Trophoblast cell (in vitro differentiated cells and primary cell): ENCODE measurements at places on chromosomes 6 and 20.

- H3K4me1 ChIP-seq: peaks cover 5% of the 10 kb centered on the region
- H3K4me3 ChIP-seq: no peak overlapping the region
- H3K27ac ChIP-seq: no peak overlapping the region
- peaks cover 29% of the 10 kb centered on the region for H3K36me3 ChIP-seq
Measured at GRCh38 chr20:62049342-62050165, 16.1 kb downstream of the TAF4 start.

DNA sequence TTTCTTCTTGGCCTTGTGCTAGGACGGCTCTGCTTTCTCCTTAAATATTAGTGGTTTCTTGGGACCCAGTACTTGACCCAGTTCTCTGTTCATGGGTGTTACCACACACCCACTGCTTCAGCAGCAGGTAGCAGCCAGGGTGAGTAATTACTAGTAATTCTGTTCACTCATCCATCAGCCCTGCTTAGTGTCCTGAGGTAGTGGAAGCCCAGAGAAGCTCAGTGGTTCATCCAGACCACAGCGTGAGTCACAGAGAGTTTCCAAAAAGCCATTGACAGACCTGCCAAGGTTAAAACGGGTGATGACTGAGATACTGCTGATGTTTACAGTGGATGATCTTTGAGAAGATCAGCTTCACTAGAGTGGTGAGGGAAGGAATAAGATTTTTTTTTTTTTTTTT lies 51.7 kb upstream of the HINT3 start:
- DNase-seq: no peak
- no peaks in the 10 kb centered on the region for H3K36me3 ChIP-seq
- H3K4me1 ChIP-seq: peaks cover 3% of the 10 kb centered on the region
- H3K27ac ChIP-seq: no peak overlapping the region
- no peaks in the 10 kb centered on the region for H3K27me3 ChIP-seq
- H3K4me3 ChIP-seq: no peak overlapping the region

- DNase-seq: no peak
- H3K4me1 ChIP-seq: no peaks in the 10 kb centered on the region
- H3K36me3 ChIP-seq: no peaks in the 10 kb centered on the region
- H3K27ac ChIP-seq: no peak overlapping the region
- H3K27me3 ChIP-seq: no peaks in the 10 kb centered on the region
Measured at GRCh38 chr6:154558513-154558912, 48.0 kb upstream of the CNKSR3 start.

DNA sequence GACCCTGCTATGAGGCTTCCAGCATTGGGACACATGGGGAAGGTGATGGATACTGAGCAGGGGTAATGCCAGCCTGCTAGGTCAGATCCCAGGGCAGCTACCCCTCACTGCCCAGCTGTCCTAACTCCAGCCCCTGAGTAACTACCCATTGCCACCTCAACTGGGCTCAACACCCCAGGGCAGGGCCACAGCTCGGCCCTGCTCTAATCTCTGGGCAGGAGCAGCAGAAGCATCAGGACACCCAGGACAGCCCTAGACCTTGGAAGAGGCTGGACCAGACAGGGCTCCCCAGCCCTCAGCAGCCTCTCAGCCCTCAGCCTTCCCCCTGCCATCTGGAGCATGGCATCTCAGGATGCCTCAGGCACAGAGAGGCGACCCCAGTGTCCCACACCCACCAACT lies 67.4 kb upstream of the TOP1 start:
- no peak overlapping the region for H3K27ac ChIP-seq
- H3K36me3 ChIP-seq: no peaks in the 10 kb centered on the region
- H3K27me3 ChIP-seq: no peaks in the 10 kb centered on the region

GRCh38 chr6:106614166-106614565 lies 15.1 kb downstream of the RTN4IP1 start:
- no peak overlapping the region for H3K27ac ChIP-seq
- no peaks in the 10 kb centered on the region for H3K27me3 ChIP-seq
- no peak for DNase-seq
- no peak overlapping the region for H3K4me3 ChIP-seq

DNA sequence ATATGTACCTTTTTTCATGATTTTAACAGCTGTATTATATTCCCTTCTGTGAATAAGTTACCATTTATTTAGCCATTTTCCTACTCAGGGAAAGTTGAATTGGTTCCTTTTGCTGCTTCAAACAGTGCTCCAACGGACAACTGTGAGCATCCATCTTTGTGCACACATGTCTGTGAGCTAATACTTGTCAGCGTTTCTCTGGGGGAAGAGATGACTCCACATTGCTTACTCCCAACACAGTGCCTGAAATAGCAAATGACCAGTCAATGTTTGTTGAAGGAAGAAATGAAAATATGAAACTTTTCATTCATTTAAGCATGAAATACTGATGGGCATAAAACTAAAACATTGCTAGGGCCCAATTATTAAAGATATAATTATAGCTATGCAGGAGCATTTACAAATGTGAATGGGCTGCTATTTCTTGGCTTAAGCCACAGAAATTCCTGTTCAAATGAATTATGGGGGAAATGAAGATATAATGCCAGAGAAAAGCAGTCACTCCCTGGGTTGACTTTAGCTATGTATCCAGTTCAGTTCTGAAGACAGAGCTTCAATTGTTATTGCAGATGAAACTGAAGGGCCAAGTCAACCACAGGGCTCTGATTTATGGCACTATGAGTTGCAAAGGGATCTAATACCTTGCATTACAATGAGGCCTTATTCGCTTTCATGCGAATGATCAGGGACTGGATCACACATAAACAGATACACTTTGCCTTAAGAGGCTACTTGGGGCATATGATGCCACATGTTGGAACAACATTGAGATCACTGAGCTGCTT lies 47.4 kb upstream of the FOXC1 start:
- H3K27me3 ChIP-seq: no peaks in the 10 kb centered on the region
- H3K4me1 ChIP-seq: no peaks in the 10 kb centered on the region
- no peak overlapping the region for H3K27ac ChIP-seq
- no peaks in the 10 kb centered on the region for H3K36me3 ChIP-seq
- DNase-seq: no peak

GRCh38 chr6:95228636-95229035 lies 348.7 kb upstream of the MANEA start:
- DNase-seq: no peak
- no peak overlapping the region for H3K4me3 ChIP-seq
- H3K4me1 ChIP-seq: no peaks in the 10 kb centered on the region
- H3K27ac ChIP-seq: no peak overlapping the region
- no peaks in the 10 kb centered on the region for H3K36me3 ChIP-seq
